ENCODE measurements at places on chromosomes 1 and 21. TPM values are rescaled to one million over a fixed set of nuclear protein-coding genes. Genes with fewer than 3 reads are reported as not detected.

GBP7 gene
- not detected for polyA plus RNA-seq

DNA sequence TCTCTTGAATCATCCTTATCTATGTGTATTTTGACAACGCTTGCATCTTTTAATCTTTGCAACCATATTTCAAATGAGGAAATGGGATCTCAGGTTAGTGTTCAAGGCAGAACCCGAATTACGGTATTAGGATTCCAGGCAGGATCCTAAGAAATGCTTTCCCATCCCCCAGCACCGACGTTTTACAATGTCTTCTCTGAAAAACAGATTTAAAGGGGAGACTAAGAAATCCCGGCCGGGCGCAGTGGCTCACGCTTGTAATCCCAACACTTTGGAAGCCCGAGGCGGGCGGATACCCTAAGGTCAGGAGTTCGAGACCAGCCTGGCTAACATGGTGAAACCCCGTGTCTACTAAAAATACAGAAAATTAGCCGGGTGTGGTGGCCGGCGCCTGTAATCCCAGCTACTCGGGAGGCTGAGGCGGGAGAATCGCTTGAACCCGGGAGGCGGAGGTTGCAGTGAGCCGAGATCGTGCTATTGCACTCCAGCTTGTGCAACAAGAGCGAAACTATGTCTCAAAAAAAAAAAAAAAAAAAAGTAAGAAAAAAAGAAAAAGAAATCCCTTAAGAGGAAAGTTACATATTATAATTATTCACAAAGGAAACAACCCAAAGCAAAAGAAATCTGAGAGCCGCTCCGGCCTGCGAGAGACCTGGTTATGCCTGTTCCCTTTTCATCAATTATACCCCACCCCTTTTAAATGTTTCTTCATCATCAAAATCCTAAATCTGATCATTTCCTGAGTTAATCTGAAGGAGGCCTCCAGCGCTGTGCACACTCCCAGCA lies 801 bp upstream of the GORAB start:
- DNase-seq, result peak; percentile 1

GRCh38 chr1:101259744-101260148 lies 22.9 kb downstream of the S1PR1 start:
- DNase-seq, result no peak

PRCC gene
- 51.8 TPM for polyA plus RNA-seq

SMCP gene
- not detected for polyA plus RNA-seq

KIF2C gene
- 22.2 TPM for polyA plus RNA-seq

- no peak for DNase-seq
These were observed 46.4 kb downstream of the DHX9 start for GRCh38 chr1:182885591-182885990.

GRCh38 chr1:71882226-71882625 lies 400.1 kb downstream of the NEGR1 start:
- DNase-seq, result no peak

DNA sequence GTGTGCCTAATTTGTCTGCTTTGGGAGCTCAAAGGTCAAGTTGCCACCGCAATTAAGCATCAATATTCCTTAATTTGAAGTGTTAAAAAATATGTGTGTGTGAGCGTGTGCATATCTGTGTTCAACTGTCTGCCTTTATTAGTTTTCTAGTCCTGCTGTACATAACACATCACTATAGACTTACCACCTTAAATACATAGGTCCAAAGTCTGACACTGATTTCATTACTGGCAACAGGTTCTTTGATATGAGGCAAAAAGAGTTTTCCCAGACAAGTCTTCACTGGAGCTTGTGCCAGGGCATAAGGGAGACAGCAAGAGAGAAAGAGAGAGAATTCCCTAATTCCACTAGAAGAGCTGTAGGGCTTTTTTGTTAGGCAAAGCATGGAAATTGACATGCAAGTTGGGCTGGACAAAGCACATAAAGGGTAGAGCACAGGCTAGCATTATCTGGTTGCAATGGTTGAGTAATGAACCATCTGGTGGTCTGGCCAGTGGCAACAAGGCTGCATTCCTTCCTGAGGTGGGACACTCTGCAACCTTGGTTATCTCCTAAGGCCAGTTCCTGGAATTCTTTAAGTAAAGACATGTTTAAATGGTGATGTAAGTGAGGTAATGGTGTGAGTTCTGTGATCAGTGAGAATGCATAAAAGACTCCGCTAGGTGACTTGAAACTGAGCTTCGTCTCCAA lies 457.2 kb upstream of the ADAMTS5 start:
- DNase-seq, result no peak

DNA sequence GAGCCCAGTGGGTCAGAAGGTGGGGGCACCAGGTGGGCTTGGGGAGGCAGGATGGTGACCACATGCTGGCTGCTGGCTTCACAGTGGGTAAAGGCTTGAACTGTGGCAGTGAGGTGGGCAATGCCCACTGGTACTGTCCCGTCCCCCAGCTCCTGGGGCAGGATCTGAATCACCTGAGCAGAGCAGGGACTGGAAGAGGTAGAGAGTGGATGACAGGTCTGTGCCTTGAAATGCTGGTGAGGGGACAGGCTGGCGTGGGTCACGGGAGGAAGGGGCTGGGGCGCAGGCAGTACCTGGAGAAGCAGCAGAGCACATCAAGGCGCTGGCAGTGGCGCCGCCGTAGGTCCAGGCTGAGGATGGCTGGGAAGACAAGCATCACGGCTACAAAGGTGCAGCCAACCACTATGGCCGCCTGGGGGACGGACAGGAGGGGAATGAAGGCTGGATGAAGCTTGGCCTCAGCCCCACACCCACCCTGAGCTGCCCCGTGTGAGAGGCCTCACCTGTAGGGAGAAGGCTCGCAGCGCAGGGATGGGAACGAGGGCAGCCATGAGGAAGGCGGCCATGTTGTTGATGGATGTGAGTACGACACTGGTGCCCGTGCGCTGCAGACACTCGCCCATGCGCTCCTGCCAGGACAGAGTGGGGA lies 14.9 kb downstream of the PTCH2 start:
- DNase-seq, result no peak

C1orf87 gene
- not detected for polyA plus RNA-seq

DNA sequence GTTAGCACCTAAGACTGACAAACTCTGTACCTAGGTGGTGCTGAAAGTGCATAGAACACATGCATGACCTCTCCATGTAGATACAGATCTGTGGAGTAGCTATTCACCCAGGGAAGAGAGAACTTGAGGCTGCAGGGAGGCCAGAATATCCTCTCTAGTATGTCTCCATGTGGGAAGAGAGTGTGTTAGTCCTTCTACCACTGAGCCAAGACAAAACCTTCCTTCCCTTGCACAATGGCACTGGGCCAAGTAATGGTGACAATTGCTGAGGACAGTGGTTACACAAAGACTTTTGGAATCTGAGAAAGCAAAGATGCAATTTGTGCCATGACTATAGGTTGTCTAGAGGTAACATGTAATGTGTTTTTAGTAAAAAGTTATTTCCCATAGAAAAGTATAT lies 52.3 kb downstream of the C1orf198 start:
- DNase-seq, result no peak

- no peak for DNase-seq
These were observed 200.2 kb downstream of the SDCCAG8 start for GRCh38 chr1:243455760-243456651.

All from SK-N-SH (cell line).